ENCODE measurements at places on chromosomes 11 and 22.
A peak's percentile ranks its signal among the peaks of the same experiment; 100 is the strongest.

GRCh38 chr11:83681031-83681781 is 395.0 kb upstream of the CCDC90B start:
- DNase-seq, result peak; percentile 48

DNA sequence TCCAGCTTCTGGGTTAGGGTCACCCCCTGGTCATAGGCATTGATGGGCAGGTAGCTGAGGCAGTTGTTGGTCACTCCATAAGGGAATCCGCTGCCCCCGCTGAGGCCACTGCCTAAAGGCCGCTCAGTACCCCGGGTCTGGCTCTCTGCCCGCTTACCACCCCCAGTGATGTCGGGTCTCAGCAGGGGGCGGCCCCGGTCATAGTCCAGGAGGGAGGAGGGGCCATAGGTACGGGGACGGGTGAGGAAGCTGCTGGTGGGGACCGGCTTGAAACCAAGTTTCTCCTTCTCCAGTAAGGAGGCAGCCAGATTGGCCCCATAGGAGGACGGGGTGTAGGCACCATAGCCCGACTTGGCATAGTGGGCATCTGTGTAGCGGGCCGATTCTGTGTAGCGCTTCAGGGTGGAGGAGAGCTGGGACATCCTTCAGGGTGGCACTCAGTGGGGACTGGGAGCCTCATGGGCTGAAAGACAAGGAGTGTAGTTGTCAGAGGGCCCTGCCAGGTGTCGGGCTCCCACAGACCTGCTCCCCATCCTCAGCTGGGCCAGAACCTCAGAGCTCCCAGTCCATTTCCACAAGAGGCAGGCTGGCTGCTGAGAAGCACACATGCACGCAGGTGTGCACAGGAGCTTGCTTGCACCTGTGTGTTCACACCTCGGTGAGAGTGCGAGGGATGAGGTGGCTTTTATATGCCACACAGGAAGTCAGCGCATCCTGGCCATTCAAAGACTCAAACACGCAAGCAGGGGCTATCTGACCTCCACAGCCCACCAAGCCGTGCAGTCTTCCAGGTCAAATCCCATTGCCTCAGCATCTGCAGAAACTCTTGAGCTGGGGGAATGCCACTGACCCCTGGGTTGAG is 8.2 kb downstream of the USP2 start:
- DNase-seq, result no peak

DNA sequence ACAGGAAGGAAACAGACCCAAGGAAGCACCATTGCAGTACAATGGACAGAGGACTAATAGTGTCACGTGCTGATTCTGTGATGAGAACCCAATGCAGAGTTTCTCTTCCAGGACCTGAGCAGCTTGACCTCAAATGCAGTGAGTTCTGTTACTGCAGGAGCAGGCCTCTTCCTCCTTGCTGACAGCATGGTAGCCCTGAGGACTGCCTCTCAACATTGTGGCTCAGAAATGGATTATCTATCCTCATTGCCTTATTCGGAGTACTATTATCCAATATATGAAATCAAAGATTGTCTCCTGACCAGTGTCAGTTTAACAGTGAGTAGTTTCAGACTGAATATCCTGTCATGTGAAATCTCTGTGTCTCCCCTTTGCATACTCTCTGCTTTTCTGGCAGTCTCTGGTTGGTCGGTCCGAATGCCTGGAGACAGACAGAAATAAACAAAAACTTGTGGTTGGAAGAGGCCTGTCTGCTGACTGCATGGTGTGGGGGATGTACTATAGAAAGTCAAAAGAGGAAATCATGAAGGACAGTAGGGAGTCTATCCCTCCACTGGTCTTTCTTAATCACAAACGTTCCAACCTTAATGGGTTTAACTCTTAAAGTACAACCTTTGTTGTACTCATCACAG is 6.9 kb upstream of the MS4A14 start:
- no peak for DNase-seq

GRCh38 chr22:19172213-19173046 is 6.1 kb downstream of the SLC25A1 start:
- DNase-seq, result no peak

DNA sequence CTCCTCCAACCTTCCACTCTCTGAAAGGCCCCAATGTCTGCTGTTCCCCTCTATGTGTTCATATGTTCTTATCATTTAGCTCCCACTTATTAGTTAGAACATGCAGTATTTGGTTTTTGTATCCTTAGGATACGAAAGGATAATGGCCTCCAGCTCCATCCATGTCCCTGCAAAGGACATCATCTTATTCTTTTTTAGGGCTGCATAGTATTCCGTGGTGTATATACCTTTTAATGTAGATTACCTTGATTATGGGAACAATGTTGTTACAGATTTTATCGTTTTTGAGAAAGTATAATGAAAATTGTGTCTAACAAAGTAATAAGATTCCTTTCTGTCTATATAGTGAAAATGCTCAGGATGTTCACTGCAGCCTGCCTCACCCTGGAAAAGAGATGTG is 16.0 kb upstream of the CAVIN3 start:
- no peak for DNase-seq

DNA sequence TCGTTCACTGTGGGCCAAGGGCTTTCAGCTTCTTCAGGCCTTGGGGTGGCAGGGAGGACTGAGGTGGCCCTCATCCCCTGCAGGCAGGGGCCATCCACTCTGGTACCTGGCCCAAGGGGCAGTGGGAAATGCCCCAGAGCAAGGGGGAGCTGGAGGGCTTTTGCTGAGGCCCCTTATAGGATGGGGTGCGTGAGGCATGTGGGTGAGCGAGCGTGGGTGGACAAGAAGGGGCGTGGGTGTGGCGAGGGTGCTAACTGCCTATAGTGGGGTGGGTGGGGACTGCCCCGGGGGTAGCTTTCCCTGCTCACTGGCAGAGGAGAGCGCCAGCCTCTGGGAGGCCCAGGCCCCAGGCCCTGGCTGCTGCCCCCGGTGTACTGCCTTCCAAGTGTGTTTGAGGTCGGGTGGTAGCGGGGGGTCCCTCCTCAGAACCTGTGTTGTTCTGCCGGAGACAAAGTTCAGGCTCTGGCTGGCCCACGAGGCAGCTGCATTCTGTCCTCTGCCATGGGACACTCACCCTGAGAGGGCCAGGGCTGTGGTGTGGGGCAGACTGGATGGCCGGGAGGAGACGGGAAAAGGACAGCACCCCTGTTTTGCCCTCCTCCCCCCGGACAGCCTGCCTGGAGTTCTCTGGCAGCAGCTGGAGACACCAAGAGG is 3.4 kb downstream of the FLRT1 start:
- DNase-seq, result no peak

- no peak for DNase-seq
Observed at GRCh38 chr11:74232311-74232950, 61.3 kb downstream of the PPME1 start.

DNA sequence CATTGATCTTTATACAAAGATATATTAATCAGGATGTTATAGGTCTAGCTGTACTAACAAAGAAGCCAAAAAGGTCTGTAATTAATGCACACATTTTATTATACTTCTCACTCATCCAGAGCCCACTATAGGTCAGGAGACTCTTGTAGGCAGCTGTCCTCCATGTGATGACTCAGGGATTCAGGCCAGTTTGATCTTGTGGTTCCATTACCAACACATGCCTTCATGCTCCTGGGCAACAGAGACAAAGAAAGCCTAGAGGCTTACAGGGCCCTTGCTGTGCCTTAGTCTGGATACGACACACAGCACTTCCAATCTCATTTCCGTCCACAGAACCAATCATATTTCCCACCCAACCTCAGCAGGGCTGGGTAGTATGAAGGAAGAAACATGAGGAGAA is 150.3 kb upstream of the NCAM1 start:
- no peak for DNase-seq

DNA sequence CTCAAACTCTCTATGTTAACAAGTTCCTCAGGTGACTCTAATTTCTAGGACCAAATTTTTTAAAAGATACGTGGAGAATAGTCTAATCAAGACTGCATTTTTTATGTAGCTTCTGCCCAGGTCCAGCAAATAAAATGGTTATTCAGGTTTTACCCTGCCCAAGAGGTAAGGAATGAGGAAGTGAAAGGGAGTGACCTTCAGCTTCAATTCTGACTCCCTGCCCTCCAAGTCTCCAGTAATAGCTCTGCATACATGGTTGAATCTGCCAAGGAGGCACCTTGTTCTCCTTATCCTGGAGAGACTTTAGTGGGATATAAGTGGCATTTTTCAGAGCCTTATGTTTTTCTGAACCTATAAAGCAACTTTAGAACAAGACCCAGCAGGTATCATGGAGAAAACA is 15.5 kb downstream of the MUC15 start:
- DNase-seq, result no peak

DNA sequence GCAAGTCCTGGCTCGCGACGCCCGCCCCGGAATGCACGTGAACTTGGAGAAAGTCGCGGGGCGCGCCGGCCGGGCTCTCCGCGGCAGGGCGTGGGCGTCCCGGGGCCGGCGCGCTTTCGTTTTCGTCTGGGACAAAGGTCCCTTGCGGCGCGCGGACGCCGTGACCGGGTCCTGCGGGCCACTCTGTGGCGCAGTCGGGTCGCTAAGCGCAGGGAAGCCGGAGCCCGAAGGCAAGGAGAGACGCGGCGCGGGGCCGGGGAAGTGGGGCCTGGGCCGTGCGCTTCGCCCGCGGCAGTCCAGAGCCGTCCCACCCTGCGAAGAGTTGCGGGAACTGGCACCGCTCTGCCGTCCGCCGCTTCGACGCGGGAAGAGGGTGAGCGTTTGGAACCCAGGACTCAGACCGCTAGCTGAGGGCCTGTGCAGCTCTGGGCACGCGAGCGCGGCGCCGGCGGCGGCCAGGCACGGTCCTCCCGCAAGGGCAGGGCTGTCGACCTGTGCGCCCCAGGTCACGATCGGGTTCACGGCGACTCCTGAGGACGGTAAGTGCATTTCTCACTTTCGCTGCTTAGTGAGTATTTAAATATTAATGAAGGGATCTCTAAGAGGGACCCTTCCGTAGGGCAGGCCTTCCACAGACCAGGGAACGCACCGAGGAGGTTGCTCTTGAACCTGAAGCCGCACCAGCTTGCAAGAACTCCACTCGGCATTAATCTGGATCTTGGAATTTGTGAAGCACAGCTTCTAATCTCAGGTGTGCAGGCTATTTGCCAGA is 78.0 kb upstream of the PPARA start:
- DNase-seq, result no peak

- DNase-seq, result no peak
Observed at GRCh38 chr11:16434036-16434435, 77.7 kb upstream of the SOX6 start.

- no peak for DNase-seq
Observed at GRCh38 chr22:46119729-46120419, 30.5 kb upstream of the PPARA start.

GRCh38 chr22:33565580-33565995 is 354.7 kb downstream of the LARGE1 start:
- DNase-seq, result no peak

GRCh38 chr11:102384419-102385079 is 37.5 kb downstream of the BIRC2 start:
- DNase-seq, result no peak

- no peak for DNase-seq
Observed at GRCh38 chr11:73554671-73555320, 43.1 kb downstream of the FAM168A start.

DNA sequence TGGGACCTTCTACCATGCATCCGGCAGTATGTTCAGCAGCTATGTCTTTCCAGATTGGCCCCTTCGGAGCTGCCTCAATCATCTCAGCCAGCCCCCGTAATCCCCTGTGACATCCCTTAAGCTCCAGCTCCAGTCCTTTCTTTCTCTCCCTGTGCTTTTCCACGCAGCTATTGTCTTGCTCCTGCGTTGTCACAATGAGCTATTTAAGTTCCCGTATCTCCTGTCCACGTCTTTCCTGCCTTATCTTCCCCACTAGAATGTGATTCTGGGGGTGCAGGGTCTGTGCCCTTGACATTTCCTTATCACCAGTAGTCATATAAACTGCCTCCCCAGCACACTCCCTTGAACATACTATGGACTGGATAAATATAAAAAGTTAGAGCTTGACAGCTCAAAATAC is 5.1 kb upstream of the ETS1 start:
- DNase-seq, result no peak

DNA sequence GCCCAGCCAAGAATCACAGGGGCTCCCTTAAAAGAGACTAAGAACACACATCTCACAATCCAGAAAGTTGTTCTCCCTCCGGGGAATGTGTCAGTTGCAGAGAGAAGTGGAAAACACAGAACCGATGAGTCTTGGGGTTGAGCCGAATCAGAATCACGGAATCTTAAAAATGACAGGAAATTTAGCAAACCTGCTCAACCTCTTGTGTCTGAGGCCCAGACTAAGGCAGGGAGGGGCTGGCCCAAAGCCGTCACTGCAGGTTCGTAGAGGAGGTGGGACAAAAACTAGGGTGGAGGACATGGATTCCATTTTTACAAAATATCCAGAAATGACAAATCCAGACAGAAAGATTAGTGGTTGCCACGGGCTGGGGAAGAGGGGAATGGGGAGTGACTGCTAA is 63.8 kb downstream of the KIAA1671 start:
- DNase-seq, result no peak

DNA sequence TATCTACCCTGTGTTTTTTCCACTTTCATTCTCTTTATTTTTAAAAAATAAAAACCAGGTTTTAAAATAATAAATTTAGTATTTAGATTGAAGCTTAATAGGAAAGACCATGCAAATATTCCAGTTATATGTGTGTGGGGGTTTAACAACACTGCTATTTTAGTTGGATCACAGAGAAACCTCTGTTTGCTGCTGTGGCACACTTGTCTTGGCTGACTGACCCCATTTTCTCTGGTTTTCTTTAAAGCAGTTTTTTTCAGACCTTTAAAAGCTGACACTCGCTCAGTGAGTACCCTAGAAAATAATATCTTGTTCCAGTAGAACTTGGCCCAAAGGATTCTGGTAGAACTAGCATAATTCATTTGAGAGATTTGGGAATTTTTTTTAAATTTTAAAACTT is 31.6 kb downstream of the ACER3 start:
- DNase-seq, result no peak

DNA sequence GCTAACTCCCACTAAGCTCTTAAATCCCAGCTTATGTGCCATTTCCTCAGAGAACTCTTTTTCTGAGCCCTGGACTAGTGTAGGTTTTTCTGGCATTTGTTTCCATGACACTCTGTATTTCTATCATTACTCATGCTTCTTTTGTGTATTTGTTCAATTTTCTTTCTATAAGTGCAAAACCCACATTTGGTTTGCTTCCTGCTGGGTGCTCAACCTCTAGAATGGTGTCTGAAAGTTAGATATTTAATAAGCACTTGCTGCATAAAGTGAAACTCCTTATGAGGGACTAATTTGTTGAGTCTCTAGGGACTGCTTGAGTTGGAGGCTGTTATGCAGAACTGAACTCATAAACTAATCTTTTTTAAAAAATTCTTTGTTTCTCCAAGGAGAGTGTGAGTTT is 68.6 kb downstream of the SYT9 start:
- no peak for DNase-seq

DNA sequence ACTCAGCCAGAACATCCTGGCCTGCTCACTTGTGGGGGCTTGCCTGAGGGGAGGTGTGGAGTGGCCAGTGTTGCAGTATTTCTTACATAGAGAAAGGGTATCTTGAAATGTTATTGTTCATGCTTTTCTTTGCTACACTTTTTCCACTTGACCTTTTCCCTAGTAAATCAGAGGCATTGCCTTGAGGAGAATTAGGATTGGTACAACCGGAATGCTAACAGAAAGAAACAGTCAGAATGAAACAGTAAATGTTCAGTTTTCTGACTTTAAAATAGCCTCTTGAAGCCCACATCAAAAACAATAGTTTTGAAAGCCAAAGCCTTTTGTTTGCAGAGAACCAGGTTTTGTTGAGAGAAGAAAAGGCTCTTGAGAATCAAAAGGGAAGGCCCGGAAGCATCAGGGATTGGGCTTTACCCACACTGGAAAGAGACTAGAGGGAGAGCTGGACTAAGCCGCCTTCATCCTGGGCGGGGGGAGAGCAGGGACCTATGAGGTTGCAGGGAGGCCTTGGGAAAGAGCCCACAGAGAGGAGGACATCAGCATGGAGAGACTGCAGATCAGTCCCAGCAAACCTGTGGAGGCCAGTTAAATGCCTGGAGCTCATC is 12.4 kb downstream of the ADM start:
- no peak for DNase-seq
